Right lobe of liver (tissue), 6 donors: ENCODE measurements at places on chromosomes 5 and 9. TPM values are rescaled to one million over a fixed set of nuclear protein-coding genes. Genes with fewer than 3 reads are reported as not detected.
A peak's percentile ranks its signal among the peaks of the same experiment; 100 is the strongest.

The MYMK gene
- not detected for total RNA-seq

GRCh38 chr9:131517761-131518190 lies 13.3 kb downstream of the UCK1 start:
- no peak overlapping the region for H3K27ac ChIP-seq
- H3K4me1 ChIP-seq = no peaks in the 10 kb centered on the region
- H3K27me3 ChIP-seq = no peaks in the 10 kb centered on the region

The ELOVL7 gene
- total RNA-seq = 0.37 TPM

GRCh38 chr5:53362521-53362941 lies 117.9 kb upstream of the FST start:
- H3K4me1 ChIP-seq = no peaks in the 10 kb centered on the region
- H3K4me3 ChIP-seq = no peak overlapping the region
- no peaks in the 10 kb centered on the region for H3K36me3 ChIP-seq
- H3K27me3 ChIP-seq = no peaks in the 10 kb centered on the region
- DNase-seq = no peak

GRCh38 chr5:52895075-52895474 lies 94.1 kb upstream of the ITGA2 start:
- H3K4me1 ChIP-seq = no peaks in the 10 kb centered on the region
- no peak for DNase-seq
- H3K27ac ChIP-seq = no peak overlapping the region
- no peaks in the 10 kb centered on the region for H3K27me3 ChIP-seq
- no peak overlapping the region for H3K4me3 ChIP-seq

- H3K27ac ChIP-seq = peak overlapping the region; percentile 12
- no peak for DNase-seq
- no peaks in the 10 kb centered on the region for H3K36me3 ChIP-seq
- no peaks in the 10 kb centered on the region for H3K27me3 ChIP-seq
- no peaks in the 10 kb centered on the region for H3K4me1 ChIP-seq
Observed at GRCh38 chr5:138975098-138975847, 100.1 kb upstream of the LRRTM2 start.

The SPOCK1 gene
- 0.06 TPM for total RNA-seq

GRCh38 chr5:55177078-55177477 lies 4.1 kb upstream of the CDC20B start:
- H3K36me3 ChIP-seq = no peaks in the 10 kb centered on the region
- H3K27ac ChIP-seq = no peak overlapping the region
- no peaks in the 10 kb centered on the region for H3K4me1 ChIP-seq
- H3K27me3 ChIP-seq = peaks cover 4% of the 10 kb centered on the region
- no peak overlapping the region for H3K4me3 ChIP-seq

GRCh38 chr5:15702102-15702501 lies 202.1 kb downstream of the FBXL7 start:
- H3K36me3 ChIP-seq = no peaks in the 10 kb centered on the region
- H3K4me3 ChIP-seq = no peak overlapping the region
- no peaks in the 10 kb centered on the region for H3K4me1 ChIP-seq
- DNase-seq = no peak

- no peaks in the 10 kb centered on the region for H3K36me3 ChIP-seq
- H3K27me3 ChIP-seq = no peaks in the 10 kb centered on the region
- H3K4me1 ChIP-seq = no peaks in the 10 kb centered on the region
- no peak overlapping the region for H3K4me3 ChIP-seq
- peak; percentile 7 for DNase-seq
- no peak overlapping the region for H3K27ac ChIP-seq
Observed at GRCh38 chr5:1735320-1735970, 64.2 kb downstream of the MRPL36 start.

DNA sequence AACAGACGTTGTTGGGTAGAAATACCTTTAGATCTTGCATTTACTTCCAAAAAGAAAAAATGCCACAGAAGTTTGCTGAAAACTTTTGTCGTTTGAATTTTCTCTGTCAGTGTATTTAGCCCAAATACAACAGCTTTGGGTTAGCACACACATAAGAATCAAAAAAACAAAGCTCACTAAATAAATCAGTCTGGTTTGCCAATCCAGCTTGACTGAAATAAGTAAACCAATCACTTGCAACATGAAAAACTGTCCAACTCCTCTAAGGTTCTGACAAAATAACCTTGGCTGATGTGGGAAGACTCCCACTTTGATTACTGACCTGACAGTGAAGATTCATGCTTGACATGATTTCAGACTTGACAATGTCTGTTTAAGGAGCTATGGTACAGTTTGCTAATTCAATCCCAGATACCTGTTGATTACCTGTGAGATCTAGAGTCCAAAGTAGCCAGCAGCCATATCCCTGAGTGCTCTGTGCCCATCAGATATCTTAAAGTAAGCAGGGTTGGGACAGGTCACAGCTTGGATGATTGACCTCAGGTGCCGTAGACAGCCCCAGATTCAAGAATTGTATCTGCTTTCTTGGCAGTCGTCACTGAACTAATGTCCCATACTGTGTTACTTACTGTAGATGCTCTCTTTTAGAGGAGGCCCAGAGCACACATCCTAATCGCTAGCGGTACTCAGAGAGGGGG lies 727 bp downstream of the IGIP start:
- no peak for DNase-seq
- H3K4me3 ChIP-seq = no peak overlapping the region
- no peaks in the 10 kb centered on the region for H3K27me3 ChIP-seq
- H3K36me3 ChIP-seq = no peaks in the 10 kb centered on the region
- H3K4me1 ChIP-seq = no peaks in the 10 kb centered on the region

DNA sequence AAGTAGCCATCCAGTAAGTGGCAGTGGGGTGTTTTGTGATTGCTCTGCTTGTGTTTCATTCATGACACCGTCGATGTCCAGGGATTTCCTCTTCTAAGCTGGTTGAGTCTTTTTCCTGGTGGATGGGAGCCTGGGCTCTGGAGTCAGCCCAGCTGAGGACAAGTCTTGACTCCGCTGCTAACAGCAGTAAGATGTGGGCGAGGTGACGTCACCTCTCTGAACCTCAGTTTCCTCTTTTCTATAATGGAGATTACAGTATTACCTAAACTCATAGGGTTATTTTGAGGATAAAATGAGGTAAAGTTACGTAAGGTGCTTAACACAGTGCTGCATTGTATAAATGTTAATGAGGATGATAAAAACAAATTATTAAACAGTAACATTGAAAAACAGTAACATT lies 21.3 kb downstream of the FGF1 start:
- no peaks in the 10 kb centered on the region for H3K27me3 ChIP-seq
- H3K27ac ChIP-seq = no peak overlapping the region
- H3K4me3 ChIP-seq = no peak overlapping the region

DNA sequence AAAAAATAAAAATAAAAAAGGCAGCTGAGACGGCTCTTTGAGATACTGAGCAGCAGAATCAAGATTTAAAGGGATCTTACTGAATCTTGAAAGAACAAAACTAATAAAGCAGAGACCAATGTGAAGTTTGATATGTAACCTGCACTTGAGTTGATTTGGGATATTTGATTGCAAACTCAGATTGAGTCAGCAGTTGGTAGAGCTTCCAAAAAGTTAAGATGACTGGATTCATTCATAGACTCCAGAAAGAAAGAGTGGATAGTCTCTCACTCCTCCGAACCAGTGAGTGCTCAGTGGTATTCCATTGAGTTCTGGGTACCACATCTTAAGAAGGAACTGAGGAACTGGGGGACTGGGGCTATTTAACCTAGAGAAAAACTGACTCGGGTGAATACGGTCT lies 52.7 kb upstream of the TESK1 start:
- no peak overlapping the region for H3K4me3 ChIP-seq
- DNase-seq = no peak
- H3K27me3 ChIP-seq = no peaks in the 10 kb centered on the region

DNA sequence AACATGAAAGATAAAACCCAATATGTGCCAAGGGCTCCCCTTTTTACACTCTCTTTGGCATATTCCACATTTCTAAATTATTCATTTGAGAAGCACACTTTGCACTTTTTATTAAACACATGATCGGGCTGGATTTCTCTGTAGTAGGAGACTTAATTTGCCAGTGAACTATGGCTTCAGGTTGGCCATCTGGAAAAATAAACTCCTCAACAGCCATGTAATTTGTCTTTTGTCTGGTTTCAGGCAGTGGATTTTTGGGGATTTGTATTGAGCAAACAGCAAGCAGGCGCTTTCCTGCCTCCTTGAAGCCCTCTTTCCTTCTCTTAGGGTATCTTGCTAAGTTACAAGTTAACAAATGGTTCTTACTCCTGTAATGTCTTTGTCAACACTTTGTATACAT lies 73.0 kb upstream of the DMRTA1 start:
- no peak overlapping the region for H3K4me3 ChIP-seq
- H3K4me1 ChIP-seq = no peaks in the 10 kb centered on the region
- DNase-seq = no peak
- H3K36me3 ChIP-seq = no peaks in the 10 kb centered on the region

- DNase-seq = no peak
- no peak overlapping the region for H3K27ac ChIP-seq
- no peaks in the 10 kb centered on the region for H3K36me3 ChIP-seq
- no peak overlapping the region for H3K4me3 ChIP-seq
Observed at GRCh38 chr5:61366497-61367240, 34.6 kb downstream of the ZSWIM6 start.

The IGIP gene
- total RNA-seq = 6.2 TPM

GRCh38 chr9:136603901-136604814 lies 58.3 kb upstream of the NOTCH1 start:
- no peak overlapping the region for H3K27ac ChIP-seq
- no peaks in the 10 kb centered on the region for H3K4me1 ChIP-seq
- no peaks in the 10 kb centered on the region for H3K27me3 ChIP-seq
- no peaks in the 10 kb centered on the region for H3K36me3 ChIP-seq
- no peak for DNase-seq

The BTNL9 gene
- total RNA-seq = 8.0 TPM

- no peak overlapping the region for H3K4me3 ChIP-seq
- no peak overlapping the region for H3K27ac ChIP-seq
- no peaks in the 10 kb centered on the region for H3K4me1 ChIP-seq
- no peaks in the 10 kb centered on the region for H3K27me3 ChIP-seq
Observed at GRCh38 chr5:149792540-149793255, 62.6 kb downstream of the PPARGC1B start.

DNA sequence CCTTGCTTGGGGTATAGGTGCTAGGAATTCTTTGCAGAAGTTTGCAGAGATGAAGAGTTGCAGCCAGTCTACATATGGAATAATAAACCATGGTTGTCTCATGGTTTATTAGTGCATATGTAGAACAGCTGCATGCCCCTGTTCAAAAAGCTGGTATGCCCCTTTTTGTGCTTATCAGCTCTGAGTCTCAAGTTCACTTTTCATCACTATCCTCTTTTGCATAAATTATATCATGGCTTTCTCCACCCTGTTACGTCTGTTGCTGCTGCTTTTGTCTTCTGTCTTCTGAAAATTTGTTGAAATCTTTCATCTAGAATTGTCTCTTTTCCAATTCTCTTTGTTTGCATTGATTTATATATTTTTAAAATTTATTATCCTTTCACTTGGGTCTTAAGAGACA lies 172.0 kb downstream of the CPLANE1 start:
- no peaks in the 10 kb centered on the region for H3K36me3 ChIP-seq
- DNase-seq = no peak
- no peaks in the 10 kb centered on the region for H3K27me3 ChIP-seq
- no peak overlapping the region for H3K27ac ChIP-seq
- H3K4me1 ChIP-seq = no peaks in the 10 kb centered on the region

GRCh38 chr9:14693251-14693861 lies at the start of gene ZDHHC21:
Gene ZDHHC21 (minus strand): TSS chr9:14693432. CDS start chr9:14674340, 19,092 bp downstream.
- H3K27me3 ChIP-seq = no peaks in the 10 kb centered on the region
- peak within 1 kb of the TSS; percentile 81 for H3K4me3 ChIP-seq
- no peaks in the 10 kb centered on the region for H3K36me3 ChIP-seq
- H3K4me1 ChIP-seq = no peaks in the 10 kb centered on the region
- H3K27ac ChIP-seq = peak within 1 kb of the TSS; percentile 39

The CCDC180 gene
- total RNA-seq = 0.31 TPM

GRCh38 chr5:139577689-139578290 lies 16.7 kb downstream of the UBE2D2 start:
- peaks cover 9% of the 10 kb centered on the region for H3K4me1 ChIP-seq
- H3K27ac ChIP-seq = no peak overlapping the region
- no peaks in the 10 kb centered on the region for H3K36me3 ChIP-seq
- no peak overlapping the region for H3K4me3 ChIP-seq

- no peak overlapping the region for H3K4me3 ChIP-seq
- DNase-seq = no peak
- no peaks in the 10 kb centered on the region for H3K4me1 ChIP-seq
Observed at GRCh38 chr9:127506117-127506813, 55.0 kb downstream of the LRSAM1 start.

DNA sequence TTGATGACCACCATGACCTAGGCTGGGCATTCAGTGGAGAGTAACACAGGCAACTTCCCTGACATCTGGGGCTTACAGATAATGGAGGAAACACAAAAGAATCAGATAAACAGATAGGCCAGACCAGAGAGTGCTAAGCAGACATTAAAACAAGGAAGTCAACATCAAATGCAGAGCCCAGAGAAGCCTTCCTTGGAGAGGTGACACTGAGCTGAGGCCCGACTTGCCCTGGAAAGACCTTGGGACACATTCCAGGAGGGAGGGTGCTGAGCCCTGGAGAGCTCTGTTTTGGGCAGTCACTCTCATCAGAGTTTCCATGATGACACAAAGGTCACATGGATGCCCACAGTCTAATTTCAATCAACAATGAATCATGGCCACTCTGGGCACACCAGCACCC lies 31.9 kb upstream of the C5orf58 start:
- no peaks in the 10 kb centered on the region for H3K4me1 ChIP-seq
- no peak overlapping the region for H3K4me3 ChIP-seq
- no peaks in the 10 kb centered on the region for H3K27me3 ChIP-seq
- no peak for DNase-seq
- H3K27ac ChIP-seq = no peak overlapping the region
- H3K36me3 ChIP-seq = no peaks in the 10 kb centered on the region

- H3K27ac ChIP-seq = no peak overlapping the region
- DNase-seq = no peak
- no peaks in the 10 kb centered on the region for H3K4me1 ChIP-seq
Observed at GRCh38 chr9:37562826-37563225, 13.4 kb downstream of the FBXO10 start.

- no peak overlapping the region for H3K27ac ChIP-seq
- no peaks in the 10 kb centered on the region for H3K4me1 ChIP-seq
- no peaks in the 10 kb centered on the region for H3K27me3 ChIP-seq
- H3K4me3 ChIP-seq = no peak overlapping the region
- DNase-seq = no peak
- no peaks in the 10 kb centered on the region for H3K36me3 ChIP-seq
Observed at GRCh38 chr5:139251281-139251687, 42.3 kb upstream of the MATR3 start.

The GAS1 gene
- 3.2 TPM for total RNA-seq

DNA sequence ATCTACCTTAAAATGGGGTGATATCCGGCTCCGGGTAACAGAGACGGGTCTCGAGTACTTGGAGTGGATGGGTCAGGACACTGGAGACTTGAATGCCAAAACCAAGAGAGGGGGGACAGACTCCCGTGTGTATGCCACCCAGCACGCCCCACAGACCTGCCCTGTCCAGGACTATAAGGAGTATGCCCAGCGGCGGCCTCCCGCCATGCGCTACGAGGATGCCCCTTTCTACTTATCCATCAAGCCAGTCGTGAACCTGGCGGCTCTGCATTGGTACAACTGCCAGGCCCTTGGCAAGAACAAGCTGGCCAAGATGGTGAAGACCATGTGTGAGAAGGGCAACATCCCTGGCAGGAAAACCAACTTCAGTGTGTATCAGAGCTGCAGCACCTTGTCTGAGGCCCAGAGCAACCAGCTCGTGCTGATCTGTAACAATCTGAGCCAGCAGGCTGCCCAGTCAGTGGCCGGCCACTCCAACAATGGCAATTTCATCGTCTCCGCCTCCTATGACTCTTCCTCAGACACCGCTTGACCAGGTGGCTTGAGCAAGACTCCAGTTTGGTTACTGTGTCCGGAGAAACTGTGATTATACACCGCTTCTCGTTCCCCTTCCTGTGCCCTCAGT lies 99.4 kb downstream of the INIP start:
- H3K27me3 ChIP-seq = no peaks in the 10 kb centered on the region
- H3K27ac ChIP-seq = no peak overlapping the region
- H3K4me3 ChIP-seq = no peak overlapping the region
- H3K4me1 ChIP-seq = no peaks in the 10 kb centered on the region
- no peaks in the 10 kb centered on the region for H3K36me3 ChIP-seq
